ENCODE measurements at places on chromosomes 1 and 21. TPM values are rescaled to one million over a fixed set of nuclear protein-coding genes. Genes with fewer than 3 reads are reported as not detected.

Gene SMCP
- total RNA-seq: not detected

Gene APCS
- not detected for total RNA-seq

Gene RPL11
- 1,706 TPM for total RNA-seq

Gene CELA3A
- total RNA-seq: not detected

Gene SFN
- 630 TPM for total RNA-seq

Gene DNAJC16
- total RNA-seq: 4.0 TPM
